ENCODE measurements at places on chromosomes 7 and 10.

GRCh38 chr10:98012644-98013043 is 17.8 kb downstream of the CRTAC1 start:
- DNase-seq: no peak

- DNase-seq: no peak
Observed at GRCh38 chr10:129953119-129954051, 10.7 kb downstream of the EBF3 start.

GRCh38 chr10:25059990-25060389 is 43.6 kb downstream of the THNSL1 start:
- no peak for DNase-seq

GRCh38 chr10:60948851-60949250 is 4.9 kb upstream of the RHOBTB1 start:
- DNase-seq: no peak

DNA sequence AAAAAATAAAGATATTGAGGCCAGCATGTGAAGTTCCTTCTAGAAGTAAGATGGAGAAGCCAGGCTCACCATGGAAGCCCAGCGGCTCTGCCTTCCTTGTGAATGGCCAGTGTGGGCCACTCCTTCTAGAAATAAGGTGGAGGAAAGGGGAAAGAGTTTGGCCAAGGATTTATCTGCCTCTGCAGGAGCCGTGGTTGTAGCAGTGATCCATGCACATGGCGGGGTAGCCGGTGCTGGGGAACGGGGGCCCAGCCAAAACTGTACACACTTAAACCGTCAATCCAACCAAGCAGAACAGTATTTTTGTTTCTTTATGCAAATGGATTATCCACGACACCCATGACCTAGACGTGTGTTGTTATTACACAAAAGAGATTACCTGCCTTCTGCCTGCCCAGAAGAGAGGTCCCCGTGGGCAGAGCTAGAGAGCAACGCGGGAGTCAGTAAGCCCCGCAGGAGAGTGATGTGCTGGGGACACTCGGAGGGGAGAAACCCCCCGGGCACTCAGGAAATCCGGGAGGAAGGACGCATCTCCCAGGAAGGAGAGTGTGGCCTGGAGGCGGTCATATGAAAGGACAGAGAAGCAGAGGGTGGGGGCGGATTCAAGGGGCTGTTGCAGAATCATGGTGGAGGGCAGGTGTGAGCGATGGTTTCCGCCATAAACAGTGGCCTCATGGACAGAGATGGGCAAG is 218.4 kb upstream of the PPP2R2D start:
- DNase-seq: no peak

DNA sequence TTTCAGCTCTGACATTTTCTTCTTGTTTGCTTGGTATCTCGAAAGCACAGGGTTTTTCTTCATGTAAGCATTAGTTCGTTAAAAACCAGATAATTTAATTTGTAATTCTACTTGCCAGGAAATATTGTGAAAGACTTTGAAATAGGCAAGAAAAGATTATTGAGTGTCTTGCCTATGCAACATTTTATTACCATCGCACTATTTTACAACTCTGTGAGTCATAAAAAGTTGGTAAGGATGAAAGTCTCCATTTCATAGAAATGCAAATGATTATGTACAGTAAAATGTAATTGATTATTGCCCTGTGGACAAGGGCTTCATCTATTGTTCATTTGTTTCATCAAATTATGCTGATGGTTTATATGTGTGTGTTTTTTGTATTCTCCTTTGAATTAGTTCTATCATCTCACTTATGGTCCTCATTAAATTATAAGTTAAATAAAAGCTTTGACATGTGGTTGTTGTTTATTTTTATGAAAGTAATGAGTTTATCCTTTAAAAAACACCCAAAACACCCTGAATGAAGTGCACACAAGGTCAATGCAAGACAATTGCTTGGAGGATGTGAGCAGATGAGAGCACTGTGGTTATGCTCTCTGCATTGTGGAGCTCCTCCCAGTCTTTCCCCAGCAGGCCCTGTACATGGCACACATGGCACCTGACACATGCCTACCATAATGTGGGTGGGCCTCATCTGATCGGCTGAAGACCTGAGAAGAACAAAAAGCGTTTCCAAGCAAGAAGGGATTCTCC is 230.8 kb downstream of the CXCL12 start:
- DNase-seq: no peak

- no peak for DNase-seq
Observed at GRCh38 chr7:2715341-2716231, 27.6 kb downstream of the AMZ1 start.

GRCh38 chr10:6299234-6299633 is 96.5 kb downstream of the PFKFB3 start:
- no peak for DNase-seq

- no peak for DNase-seq
Observed at GRCh38 chr7:130113887-130114286, 43.6 kb downstream of the KLHDC10 start.

GRCh38 chr7:132234711-132235110 is 341.6 kb downstream of the PLXNA4 start:
- DNase-seq: no peak

GRCh38 chr7:47685151-47685550 is 103.2 kb upstream of the TNS3 start:
- DNase-seq: no peak

DNA sequence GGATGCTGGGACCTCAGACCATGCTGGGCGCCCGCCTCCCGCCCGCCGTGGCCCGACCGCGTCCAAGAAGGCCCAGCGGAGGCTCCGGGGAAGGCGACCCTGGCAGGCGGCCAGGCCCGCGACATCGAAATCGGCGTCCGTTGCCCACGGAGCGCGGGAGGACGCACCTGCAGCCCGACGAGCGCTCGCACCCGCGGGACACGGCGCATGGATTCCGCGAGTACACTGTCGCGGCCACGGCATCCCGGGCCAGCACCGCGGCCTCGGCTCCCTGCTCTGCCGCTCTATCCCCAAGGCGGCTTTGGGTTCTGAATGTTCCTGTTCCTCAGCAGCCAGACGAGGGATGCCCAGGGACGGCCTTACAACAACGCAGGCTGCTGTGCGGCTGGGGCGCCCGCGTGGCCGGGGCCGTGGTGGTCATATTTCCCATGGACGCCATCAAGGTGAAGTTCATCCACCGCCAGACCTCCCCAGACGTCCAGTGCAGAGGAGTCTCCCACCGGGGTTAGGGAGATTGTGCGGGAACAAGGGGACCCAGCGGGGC is 67.5 kb upstream of the ZNF722 start:
- no peak for DNase-seq

GRCh38 chr10:6154566-6154965 is 48.2 kb upstream of the PFKFB3 start:
- no peak for DNase-seq

- no peak for DNase-seq
Observed at GRCh38 chr7:132435016-132435990, 141.0 kb downstream of the PLXNA4 start.

- no peak for DNase-seq
Observed at GRCh38 chr10:45548068-45548467, 124.5 kb downstream of the ZFAND4 start.

- no peak for DNase-seq
Observed at GRCh38 chr7:77327067-77327931, 88.8 kb downstream of the GSAP start.

- no peak for DNase-seq
Observed at GRCh38 chr10:30581779-30582380, 47.7 kb downstream of the LYZL2 start.

DNA sequence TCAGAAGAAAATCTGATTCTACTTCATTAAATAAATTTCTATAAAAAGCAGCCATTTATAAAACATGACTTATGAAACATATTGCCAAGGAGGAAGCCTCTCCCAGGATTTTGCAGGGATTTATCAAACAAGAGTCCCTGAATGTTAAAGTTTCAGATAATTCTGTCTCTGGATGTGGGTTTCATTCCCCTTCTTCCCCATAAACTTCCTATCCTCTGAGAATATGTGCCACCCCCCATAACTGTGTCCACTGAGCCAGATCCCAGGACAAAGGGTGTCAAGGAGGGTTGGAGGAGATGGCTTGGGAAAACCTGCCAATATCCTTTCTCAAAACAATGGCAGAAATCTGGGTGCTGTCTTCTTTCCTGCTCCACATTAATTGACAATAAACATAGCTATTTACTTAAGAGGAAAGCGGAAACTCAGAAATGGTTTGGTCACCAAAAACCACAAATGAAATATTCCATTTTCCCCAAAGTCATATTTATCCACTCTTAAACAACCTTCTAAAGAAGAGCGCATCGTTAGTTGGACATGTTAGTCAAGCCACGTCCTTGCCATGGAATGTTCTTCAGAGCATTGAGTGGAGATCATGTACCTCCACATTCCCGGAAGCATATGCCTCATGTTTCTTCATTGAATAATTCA is 54.3 kb upstream of the AKR1E2 start:
- DNase-seq: no peak

DNA sequence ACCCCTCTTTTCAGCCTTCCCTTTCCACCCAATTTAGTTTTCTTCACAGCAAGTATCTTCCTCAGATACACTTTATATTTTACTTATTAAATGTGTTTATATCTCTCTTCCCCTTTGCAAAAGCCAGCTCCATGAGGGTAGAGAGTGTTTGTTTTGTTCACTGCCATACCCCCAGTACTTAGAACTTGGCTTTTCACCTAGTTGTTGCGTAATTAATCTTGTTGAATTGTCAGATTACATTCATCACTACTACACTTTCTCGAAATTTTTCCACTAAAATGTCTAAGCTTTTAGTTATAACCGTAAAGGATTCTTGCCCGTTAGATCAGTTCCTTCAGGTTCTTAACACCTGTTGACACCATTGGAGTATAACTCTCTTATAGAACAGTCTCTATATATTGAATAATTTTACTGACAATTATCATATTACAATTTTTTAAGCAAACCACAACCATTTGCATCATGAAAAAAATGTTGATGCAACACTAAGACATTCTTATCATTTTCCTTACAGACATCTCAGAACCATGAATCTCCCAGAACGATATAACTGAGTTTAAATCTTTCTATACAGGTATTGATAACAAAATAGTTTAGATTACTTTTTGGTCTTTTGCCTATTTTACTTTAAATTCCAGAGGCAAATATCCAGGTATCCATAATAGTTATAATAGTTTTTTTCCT is 29.9 kb downstream of the VWDE start:
- DNase-seq: no peak

DNA sequence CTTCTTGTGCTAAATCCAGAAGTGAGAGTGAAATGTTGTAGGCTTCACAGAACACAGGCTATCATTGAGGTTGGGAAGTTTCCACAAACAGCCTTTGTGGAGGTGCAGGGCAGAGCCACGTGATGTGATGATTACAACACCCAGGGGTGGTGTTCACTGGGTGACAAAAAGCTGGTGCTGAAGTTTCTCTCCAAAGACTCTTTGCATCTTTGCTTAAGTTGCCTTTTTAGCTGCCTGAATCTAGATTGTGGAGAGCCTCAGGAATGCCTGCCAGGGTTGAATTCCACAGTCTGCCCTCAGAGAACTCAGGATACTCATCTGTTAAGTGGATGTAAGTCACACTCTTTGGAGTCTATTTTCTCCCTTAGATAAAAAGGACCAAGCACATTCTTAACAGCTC is 56.3 kb downstream of the PLXNA4 start:
- no peak for DNase-seq

DNA sequence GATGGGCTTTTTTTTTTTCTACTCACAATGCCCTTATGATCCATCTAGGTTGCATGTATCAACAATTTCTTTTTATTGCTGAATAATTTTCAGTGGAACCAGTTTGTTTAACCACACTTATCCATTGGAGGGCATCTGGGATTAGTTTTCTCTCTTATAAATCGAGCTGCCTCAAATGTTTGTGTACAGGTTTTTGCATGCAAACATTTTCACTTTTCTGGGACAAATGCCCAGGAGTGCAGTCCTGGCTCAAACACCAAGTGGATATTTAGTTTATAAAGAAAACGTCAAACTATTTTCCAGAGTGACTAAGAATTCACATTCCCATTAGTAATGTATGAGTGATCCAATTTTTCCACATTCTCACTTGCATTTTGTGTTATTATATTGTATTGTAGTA is 313.4 kb downstream of the CXCL12 start:
- no peak for DNase-seq

DNA sequence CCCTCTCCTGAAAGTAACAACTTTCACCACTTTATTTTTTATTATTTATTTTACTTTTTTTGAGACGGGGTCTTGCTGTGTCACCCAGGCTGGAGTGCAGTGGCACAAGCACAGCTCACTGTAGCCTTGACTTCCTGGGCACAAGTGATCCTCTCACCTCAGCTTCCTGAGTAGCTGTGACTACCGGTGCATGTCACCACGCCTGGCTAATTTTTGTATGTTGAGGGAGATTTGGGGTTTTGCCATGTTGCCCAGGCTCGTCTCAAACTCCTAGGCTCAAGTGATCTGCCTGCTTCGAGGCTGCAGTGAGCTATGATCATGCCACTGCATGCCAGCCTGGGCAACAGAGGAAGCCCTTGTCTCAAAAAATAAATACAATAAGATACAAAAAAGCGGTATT is 14.9 kb upstream of the SLIT1 start:
- no peak for DNase-seq

DNA sequence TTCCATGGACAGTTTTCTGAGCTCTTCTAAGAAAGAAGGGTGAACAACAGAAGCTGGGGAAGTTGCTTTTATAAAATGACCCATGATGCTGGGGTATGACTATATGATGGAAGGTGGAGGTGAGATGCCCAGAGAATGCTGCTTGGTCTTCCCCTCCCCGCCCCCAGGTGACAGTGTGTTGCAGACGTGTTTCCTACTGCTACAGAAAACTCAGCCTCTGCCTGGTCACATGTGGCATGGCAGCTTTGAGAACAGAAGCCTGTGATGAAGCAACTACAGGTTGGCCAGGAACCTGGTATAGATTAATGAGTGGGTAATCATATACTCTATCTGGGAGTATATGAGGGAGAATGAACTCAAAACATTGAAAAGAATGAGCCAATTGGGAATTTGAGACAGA is 67.1 kb downstream of the MTURN start:
- DNase-seq: no peak

DNA sequence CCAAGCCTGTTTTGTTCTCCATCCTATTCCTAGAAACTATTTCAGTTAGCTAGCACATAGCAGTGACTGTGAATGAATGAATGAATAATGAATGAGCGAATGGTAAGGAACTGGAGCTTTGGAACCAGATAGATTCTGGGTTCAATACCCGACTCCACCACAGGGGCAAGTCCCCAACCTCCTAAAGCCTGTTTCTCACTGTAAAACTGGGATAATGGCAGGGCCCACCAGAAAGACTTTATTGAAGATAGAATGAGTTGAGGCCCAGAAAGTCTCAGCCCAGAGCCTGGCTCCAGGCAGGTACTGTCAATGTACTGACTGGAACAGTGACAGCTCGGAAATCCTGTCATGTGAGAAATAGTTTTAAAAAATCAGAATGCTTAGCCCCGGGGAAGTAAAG is 1.1 kb upstream of the CDH23 start:
- no peak for DNase-seq
